ENCODE measurements at places on chromosomes 5 and 9.
A peak's percentile ranks its signal among the peaks of the same experiment; 100 is the strongest.

- no peak for DNase-seq
Observed at GRCh38 chr9:108117306-108117705, 627.7 kb upstream of the KLF4 start.

DNA sequence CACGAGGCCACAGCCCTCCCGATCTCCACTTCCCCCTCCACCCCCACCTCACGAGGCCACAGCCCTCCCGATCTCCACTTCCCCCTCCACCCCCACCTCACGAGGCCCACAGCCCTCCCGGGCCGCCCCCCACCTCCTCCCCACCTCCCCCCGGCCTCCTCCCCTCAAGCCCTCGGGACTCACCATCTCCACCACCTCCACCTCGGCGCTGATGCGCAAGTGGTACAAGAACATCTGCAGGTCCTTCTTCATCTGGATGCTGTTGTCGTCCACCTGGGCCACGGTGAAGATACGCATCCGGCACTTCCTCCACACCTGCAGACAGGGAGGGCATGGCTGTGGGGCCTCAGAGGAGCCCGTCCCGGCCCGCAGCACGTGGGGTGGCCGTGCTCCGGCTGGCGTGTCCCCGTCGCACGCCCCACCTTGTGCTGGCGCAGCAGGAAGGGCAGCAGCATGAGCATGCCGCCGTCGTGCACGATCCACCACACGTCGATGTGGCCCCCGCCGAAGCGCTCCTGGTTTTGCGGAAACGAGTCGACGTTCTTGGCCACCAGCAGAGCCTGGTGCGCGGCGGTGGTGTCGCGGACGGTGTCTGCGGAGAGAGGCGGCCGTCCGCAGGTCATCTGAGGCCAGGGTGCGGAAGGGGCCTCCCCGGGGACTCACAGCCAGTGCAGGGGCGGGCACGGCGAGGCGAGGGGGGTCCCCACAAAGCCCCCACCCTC lies 48.0 kb downstream of the SLC12A7 start:
- DNase-seq = no peak

DNA sequence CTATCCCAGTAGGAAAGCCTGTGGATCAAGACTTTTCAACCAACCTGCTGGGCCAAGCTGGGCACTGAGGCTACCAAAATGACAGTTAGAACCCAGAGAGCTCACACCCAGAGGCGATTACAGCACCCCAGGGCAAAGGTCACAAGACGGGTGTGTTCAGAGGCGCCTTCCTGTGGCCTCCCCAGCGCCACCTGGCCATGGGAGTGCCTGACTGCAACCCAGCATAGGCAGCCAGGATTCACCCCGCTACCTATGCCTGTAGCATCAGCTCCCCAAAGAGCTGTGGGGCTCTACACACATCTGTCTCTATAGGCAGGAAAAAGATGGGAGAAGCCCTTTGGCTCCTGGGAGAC lies 33.5 kb downstream of the PDGFRB start:
- no peak for DNase-seq

DNA sequence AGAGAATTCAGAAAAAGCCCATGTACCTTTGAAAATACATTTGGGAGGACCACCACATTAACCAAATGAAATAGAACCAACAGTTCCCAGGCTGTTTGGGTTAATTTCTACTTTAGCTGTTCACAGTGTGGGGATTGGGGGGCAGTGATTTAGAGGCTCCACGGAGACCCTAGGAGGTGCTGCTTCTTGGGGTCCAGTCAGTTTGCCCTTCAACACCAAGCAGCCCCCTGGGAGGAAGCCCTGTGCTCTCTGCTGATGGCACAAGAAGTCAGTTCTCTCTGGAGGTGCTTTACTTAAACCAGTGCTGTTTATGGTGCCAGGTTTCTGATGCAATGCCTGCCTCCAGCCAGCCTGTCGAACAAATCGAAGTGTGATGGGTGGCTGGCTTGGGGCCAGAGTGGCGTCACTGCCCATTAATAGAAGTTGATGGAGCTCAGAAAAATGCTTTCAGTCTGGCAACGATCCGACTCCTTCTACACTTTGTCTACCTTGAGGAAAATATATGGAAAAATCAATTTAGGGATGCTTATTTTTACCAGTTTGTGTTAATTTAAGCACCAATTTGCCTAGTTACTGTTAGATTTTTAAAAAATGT lies 134.0 kb downstream of the SNX18 start:
- peak; percentile 96 for DNase-seq

DNA sequence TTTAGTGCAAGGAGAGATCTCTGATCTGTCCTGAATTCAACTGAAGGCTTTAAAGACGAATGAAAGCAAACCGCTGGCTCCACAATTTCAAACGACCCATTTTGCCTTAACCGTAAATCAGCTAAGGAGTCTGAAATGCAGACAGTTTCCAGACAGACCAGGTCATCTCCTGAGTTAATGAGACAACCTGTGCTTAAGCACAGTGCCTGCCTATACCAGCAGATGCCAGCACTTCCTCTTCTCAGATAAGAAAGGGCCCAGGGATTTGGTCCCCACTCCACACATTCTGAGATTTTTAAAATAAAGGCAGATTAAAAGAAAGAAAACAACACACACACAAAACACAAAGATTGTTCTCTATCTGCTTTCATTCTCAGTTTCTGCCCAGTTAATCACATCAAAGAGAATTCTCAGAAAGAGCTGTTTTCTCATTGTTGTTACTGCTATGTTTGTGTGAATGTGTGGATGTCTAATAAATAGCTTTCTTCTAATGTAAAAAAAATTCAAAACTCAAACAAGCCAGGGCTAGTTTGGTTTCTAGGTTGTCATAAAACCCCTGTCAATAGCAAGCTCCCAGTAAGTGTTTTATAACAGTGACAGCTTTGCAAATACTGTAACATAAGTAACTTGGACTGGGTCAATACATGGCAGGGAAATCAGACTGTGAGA lies 157.7 kb upstream of the SLC24A2 start:
- no peak for DNase-seq

GRCh38 chr5:157744051-157745011 lies 819 bp downstream of the LSM11 start:
- DNase-seq = no peak

- DNase-seq = no peak
Observed at GRCh38 chr5:168784454-168784853, 205.3 kb upstream of the PANK3 start.

DNA sequence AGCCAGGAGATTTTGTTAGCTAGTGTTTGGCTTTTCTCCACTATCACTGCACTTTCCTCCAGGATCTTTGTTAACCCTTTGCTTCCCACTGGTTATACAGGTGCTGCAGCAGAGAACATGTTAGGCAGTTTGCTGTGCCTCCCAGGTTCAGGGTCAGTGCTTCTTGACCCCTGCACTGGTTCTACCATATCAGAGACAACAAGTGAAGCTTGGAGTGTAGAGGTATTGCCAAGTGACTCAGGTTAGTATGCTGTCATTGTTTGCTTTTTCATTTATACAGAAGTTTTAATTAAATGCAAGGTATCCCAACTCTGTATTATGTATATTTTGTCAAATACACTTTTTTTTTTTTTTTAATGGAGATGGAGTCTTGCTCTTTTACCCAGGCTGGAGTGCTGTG lies 68.4 kb downstream of the GAPVD1 start:
- DNase-seq = no peak

GRCh38 chr5:10479154-10479721 lies 37.6 kb downstream of the ROPN1L start:
- no peak for DNase-seq

DNA sequence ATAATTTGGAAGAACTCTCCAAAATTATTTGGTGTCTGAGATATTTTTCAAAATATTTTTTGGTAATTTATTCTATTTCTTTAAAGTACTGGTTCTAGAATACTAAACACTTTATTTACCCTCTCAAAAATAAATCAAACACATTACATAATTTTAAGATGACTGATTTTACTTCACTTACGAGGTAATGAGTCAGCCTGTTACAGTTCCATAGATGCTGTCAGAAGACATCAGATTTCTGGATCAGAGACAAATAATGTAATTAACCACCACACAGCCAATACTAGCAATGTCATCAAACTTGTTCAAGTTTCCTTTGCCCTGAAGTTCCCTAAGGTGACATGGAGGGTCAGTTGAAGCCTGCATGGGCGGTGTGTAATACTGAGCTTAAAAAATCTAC lies 106.1 kb upstream of the CDH9 start:
- no peak for DNase-seq

- no peak for DNase-seq
Observed at GRCh38 chr5:97192580-97193354, 9.7 kb upstream of the RIOK2 start.

GRCh38 chr5:135423846-135424168 lies 23.3 kb downstream of the DCANP1 start:
- no peak for DNase-seq

- no peak for DNase-seq
Observed at GRCh38 chr5:15901151-15901550, 278.4 kb downstream of the MARCHF11 start.

DNA sequence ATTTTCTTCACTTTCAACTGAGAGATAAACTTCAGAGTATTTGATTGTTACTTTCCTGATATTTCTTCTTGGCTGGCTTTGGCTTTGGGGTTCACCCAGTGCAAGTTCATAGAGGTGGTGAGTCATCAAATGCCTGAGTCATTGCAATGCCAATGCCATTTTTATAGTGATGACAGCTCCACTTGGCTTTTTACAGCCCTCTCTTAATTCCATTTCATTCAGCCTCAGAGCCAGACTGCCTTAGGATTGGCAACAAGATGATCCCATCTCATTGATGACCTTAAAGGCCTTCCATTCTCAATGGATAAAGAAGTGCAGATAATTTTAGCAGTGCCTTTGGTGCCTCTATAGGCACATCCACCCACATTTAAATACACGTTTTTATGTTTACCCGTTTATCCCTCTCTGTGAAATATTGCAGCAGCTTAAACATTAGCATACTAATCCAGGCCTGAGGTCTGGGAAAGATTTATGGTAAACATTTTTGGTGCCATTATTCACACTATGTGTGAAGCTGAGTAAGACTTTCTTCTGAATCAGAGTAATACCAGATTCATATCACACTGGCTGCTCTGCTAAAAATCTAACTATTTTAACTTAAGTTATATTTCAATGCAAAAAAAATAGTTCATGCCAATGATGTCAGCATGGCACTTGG lies 88.9 kb upstream of the TYRP1 start:
- DNase-seq = no peak

- no peak for DNase-seq
Observed at GRCh38 chr5:177098120-177098469, 11.4 kb downstream of the FGFR4 start.

GRCh38 chr9:127457191-127457878 lies 6.0 kb downstream of the LRSAM1 start:
- no peak for DNase-seq

DNA sequence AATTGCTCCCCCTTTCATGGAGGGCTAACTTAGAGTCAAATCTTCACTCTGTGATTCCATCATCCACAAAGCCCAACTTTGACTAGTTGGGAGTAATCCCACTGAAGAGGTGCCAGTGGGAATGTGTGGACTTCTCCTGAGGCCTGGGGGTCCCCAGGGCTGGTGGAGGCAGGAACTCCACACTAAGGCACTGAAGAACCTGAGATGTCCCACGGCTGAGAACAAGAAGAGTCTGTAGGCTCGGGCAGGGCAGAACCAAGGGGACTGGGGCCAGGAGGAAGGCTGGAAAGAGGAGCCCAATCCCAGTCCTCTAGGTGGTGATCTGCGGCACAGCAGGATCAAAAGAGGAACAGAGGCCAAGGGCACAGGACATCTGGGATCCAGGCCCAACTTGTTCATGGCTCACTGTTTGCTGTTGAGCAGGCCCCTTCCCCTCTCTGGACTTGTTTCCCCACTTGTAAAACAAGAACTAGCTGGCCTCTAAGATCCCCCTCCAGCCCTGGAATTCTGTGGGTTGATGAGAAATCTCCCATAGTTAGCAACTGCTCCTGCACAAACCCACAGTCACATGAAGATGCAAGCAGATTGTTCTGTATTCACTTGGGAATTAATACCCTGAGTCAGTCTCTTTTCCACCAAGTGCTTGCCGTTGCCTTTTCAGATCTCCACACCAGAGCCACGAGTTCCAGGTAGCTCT lies 32.7 kb upstream of the ALDH1B1 start:
- no peak for DNase-seq

GRCh38 chr9:78860801-78861475 lies 564.0 kb downstream of the PSAT1 start:
- no peak for DNase-seq

- no peak for DNase-seq
Observed at GRCh38 chr9:19133549-19134345, 6.5 kb upstream of the PLIN2 start.

GRCh38 chr9:130971294-130971849 lies 32.3 kb upstream of the FIBCD1 start:
- no peak for DNase-seq

DNA sequence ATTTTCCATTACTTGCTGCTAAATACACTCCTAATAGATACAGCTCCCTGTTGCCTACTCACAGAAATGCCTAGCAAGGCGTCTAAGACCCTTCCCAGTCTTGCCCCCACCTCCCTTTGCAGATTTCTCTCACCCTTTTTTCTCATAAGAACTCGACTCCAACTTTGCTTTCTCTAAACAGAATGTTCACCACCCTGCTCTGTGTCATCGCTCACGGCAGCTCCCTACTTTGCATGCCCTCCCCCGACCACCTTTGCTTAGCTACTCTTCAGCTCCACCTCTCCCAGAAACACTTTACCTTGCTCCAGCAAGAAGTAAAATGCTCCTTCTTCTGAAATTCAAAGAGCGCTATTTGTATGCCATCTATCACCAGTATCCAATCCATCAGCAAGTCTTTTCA lies 15.2 kb upstream of the PPP1R2B start:
- DNase-seq = no peak

DNA sequence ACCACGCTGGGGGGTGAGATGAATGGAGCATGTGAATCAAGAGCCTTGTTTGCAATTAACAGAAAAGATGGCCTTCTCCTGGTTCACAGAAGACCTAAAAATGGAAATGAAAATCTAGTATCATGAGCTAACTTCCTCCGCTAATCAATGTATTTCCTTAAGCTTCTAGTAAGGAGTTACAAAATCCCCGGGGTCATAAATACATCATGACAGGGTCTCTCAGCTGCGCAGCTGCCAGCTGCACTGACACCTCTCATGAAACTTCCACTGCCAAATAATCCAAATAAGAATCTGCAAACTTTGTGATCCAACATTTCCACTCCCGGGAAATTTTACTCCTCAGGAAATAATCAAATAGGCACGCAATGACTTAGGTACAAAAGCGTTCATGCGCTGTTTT lies 11.9 kb downstream of the MYO10 start:
- no peak for DNase-seq

DNA sequence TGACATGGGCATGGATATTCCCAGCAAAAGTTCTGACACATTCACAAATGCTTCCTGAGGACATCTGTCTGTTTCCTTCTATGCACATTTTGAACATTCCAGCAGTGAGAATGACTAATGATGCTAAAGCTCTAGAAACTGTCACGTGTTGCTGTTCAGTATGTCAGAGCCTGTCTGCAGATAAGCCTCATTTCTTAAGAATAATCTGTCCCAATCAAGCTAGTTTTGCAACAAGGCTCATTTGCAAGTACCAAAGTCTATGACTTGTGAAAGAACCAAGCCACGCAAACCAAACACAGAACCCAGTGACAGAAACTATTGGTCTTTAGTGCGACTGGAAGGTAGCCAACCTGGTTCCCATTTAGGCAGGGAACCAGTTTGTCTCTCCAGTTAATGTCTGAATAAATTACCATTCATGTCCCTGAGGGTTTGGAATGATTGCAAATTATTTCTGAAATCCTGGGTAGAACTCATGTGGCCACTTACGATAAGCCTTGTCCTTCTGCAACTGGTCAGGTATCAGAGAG lies 178.5 kb downstream of the C9orf152 start:
- no peak for DNase-seq

Measured in breast epithelium (tissue), 4 donors.